NCI-H2081 (cell line): ENCODE measurements at places on chromosomes 7 and 10.

DNA sequence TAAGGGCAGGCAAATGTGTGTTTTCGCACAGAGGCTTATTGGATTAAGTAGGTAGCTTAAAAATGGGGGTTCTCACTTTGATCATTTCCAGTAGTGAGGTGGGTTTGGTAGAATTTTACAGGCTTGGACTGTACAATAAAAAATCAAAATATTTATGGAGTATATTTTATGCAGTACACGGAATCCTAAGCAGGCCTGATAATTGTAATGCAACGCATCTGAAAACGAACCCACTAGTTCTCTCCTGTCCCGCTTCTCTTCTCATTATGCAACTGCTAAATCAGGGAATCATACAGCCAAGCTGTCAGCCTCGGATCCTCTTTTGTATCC, 377 bp upstream of the POLR1F start:
- DNase-seq = no peak

- peak; percentile 20 for DNase-seq
Observed at GRCh38 chr7:117385363-117386109, 41.8 kb downstream of the ASZ1 start.

- DNase-seq = no peak
Observed at GRCh38 chr10:92729886-92730285, 40.1 kb downstream of the HHEX start.

DNA sequence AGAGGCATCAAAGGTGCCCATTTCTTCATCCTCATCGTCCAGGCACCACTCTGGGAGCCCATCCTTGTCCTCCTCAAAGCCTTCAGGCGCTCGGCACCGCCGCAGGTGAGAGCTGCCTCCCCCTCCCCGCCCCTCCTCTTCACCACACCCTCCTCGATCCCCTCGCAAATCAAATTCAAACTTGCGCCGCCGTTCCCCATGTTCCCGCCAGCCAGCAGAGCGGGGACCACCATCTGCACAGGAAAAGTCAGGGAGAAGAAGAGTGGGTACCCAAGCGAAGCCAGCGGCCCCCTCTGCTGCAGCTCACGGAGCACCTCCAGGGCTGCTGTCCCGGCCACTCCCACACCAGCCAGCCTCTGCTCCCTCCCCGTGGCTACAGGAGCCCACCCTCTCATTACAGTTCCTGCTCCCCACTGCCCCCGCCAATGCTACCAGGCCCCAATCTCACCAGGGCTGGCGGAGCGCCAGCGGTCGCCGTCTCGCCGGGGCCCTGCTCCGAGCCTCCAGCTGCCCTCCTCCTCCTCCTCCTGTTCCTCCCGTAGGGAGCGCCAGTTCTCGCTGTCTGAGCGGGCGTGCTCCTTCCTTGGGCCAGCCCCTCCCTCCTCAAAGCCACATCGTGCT, 7.7 kb downstream of the GIGYF1 start:
- DNase-seq = no peak

GRCh38 chr7:77760809-77761453, 37.3 kb downstream of the TMEM60 start:
- no peak for DNase-seq

DNA sequence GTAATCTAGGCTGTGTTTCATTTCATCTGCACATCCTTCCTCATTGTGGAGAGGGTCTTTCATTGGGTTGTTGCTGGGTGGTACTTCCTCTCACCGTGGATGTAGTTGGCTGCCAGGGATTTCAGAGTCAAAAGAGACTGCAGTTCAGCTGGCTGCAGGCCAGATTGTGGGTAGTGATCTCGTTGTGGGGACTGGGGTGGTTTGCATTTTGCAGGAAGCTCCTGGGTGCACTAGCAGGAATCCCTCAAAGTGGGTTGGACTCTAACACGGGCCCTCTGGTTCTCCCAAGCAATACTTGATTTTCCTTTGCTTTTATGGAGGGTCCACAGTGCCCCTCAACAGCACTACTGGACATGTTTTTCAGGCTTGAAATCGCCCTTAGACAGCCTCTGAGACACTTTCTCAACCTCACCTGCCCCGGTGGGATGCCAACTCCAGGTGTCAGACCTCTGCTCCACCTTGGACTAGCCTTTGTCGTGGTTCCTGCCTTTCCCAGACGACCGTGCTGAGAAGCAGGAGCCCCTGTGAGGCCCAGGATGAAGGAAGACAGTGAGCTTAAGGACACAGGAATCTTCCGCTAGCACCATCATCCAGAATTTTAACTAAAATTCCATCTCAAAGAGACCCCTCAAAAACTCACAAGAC, 23.9 kb upstream of the ZNF273 start:
- no peak for DNase-seq

GRCh38 chr10:42781893-42782445, 626 bp upstream of the BMS1 start:
- no peak for DNase-seq

- DNase-seq = no peak
Observed at GRCh38 chr10:127913368-127913759, 6.5 kb downstream of the PTPRE start.

DNA sequence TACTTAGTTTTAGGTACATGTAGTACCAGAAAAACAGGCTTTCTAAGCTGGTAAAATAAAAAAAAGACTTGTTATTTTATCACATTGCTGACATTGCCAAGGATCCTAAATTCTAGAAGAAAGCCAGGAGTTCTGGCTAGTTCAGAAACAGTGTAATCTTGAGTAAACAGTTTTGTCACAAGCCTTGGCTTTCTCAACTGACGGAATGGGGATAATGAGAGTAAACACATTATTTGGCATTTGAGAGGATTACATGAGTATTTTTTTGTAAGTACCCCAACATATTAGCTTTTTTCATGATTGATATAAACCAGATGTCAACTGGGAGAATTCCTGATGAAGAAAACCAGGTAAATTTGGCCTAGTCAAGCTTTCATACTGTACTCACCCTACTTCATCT, 269.8 kb downstream of the SORCS1 start:
- DNase-seq = no peak

- DNase-seq = peak; percentile 58
Observed at GRCh38 chr7:157027568-157028198, 17.2 kb upstream of the MNX1 start.

GRCh38 chr10:546971-547590, 142.4 kb downstream of the DIP2C start:
- DNase-seq = no peak
